ENCODE measurements at places on chromosomes 6 and 20.
A peak's percentile ranks its signal among the peaks of the same experiment; 100 is the strongest.

GRCh38 chr20:53381568-53382262 lies 211.9 kb downstream of the ZNF217 start:
- no peak for DNase-seq

DNA sequence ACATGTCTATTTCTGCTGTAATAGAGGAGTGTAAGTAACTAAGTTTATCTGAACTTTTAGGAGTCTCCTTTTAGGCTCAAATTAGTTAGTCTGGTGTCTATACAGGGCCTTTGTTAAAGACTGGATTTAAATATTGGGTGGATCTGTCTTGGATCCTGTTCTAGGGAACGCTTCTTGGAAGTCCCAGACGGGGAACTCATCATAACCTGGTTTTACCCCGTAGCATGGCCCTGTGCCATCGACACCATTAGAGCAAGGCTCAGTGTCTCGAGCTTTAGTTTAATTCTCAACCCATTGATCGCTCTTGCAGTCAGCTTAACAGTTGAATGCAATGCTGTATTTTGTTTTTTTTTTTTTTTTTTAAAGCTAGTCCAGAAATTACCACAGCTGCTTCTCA lies 89.9 kb downstream of the CARMIL1 start:
- no peak for DNase-seq

GRCh38 chr20:33933469-33933909 lies 60.2 kb upstream of the RALY start:
- DNase-seq: peak; percentile 15

DNA sequence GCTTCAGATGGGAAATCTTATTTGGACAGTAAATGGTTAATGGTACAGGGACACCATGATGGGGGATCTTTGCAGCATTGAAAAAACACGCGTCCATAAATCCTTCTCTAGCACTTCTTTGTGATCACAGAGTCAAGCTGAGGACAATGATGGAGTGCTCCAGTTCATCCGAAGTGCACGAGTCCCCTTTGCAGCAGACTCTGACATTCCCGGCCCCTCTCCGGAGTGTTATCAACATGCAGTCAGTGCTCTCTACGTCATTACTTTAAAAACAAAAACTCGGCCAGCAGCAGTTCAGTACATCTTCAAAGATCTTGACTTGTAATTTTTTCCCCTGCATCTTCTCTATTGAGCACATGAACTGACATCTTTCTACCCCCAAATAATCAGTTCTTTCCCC lies 185.5 kb upstream of the AKAP12 start:
- no peak for DNase-seq

DNA sequence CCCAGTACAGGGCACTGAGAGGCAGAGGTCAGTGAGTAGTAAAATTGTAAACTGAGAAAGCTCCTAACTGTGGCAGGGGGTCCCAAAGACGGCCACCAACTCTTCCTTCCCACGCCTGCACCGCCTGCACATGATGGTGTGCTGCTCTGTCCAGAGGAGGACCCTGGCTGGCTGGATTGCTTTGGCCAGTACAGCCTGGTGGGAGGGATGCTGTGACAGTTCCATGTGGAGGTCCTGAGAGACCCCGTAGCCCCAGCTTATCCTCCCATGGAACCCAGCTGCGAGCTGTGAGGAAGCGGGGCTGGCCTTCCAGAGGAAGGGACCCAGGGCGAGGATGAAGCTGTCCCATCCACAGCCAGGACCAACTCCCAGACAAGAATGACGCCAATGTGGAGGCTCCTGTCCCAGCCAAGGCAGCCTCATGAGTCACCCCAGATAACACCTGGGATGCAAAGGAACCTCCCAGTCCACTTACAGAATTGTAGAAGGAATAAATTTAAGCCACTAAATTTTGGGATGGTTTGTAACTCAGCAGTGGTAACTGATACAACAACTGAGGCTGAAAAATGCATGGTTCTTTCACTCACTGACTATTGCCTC lies 2.0 kb upstream of the ACSS1 start:
- DNase-seq: no peak
